Neural progenitor cell (in vitro differentiated cells): ENCODE measurements at places on chromosomes 6 and 20.
A peak's percentile ranks its signal among the peaks of the same experiment; 100 is the strongest.

GRCh38 chr6:36349240-36349639 is 12.6 kb upstream of the BNIP5 start:
- DNase-seq: no peak

GRCh38 chr6:77511860-77512259 is 48.6 kb upstream of the HTR1B start:
- DNase-seq: no peak

DNA sequence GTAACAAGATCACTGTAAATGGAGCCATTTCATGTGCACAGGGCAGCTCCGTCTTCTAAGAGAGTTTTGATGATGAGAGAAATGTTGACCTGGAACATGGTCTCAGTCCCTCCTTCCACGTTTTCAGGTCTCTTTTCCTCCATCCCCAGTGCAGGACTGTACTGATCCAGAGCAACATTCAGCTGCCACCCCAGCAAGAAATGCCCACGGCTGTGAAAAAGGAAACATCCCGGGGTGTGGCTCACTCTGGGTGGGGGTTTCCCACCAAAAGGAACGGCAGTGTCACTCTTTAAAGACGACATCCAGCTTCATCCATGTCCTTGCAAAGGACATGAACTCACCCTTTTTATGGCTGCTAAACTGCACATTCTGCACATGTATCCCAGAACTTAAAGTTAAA is 92.6 kb downstream of the ERMARD start:
- no peak for DNase-seq

DNA sequence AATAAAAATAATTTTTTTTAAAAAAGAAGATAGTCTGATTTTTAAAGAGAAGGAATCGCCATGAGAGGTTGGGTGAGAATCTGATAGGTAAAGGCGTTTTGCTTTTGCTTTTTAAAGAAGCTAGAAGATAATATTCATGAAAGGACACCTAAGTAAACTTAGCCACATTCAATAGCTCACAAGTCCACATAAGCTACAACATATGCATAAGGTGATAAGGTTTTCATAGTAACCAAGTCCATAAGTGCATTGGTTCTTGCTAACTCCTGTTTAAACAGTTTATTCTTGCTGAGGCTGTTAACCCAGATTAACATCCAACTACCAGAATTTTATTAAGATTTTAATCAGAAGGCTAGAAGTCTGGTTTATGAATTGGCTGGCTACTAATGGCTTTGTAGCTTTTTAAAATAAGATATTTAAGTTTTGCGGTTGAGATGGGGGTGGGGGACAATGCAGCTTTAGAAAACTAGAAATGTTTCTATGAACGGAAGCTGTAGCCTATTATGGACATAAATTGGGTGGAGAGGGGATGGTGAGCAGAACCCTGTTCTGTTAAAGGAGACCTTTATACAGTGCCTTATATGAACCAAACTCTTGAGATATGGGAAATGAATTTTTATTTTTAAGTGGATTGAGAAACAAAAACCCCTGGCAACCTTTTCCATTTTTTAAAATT is 235.1 kb downstream of the ZFAND3 start:
- DNase-seq: no peak

- DNase-seq: no peak
These were observed 7.7 kb upstream of the JAG1 start for GRCh38 chr20:10681494-10681893.

DNA sequence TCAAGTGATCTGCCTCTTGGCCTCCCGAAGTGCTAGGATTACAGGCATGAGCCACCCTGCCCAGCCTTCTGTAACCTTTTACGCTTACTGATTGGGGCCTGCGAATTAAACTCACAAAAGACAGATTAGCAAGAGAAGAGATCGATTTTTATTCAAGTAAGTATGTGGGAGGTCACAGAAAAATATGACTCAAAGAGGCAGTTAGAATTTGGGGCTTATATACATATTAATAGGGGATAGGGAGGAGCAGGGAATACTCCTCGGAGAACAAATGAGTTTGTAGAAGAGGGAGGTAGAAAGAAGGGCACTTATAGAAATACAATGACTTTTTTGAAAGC is 78.9 kb downstream of the CD24 start:
- no peak for DNase-seq

GRCh38 chr6:158047127-158047518 is 65.5 kb downstream of the SYNJ2 start:
- no peak for DNase-seq

GRCh38 chr20:50585678-50586077 is 75.5 kb downstream of the PTPN1 start:
- no peak for DNase-seq

DNA sequence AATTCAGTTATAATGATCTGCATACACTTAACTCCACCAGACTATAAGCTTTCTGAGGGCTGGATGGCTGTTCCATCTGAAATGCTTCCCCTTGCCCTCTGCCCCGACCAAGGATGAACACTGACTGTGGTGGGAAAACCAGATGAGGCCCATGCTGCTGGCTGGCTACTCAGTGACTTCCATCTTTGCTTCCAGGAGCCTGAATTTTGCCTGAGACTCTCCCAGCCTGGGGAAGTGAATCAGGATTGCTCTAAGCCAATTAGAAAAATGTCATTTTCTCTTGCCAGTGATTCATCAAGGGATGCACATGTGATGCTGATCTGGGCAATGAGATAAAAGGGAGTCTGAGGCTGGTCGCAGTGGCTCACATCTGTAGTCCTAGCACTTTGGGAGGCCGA is 1.7 kb upstream of the TOMM34 start:
- no peak for DNase-seq

DNA sequence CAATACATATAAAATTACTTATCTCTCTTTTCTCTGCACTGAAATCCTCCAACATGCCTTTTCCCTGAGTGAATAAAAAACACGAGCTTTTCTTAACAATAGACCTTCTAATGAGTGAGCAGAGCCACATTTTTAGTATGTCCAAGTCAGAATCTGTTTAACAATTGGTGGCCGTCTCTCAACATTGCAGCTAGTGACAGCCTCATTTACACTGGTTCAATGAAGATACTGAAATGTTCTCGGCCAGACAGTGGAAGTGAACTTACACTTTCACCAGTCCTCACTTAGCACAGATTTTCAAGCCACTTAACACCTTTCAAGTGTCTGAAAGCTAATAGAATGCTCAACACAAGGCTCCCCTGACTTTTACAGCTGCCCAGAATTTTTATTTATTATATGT is 767.1 kb downstream of the KIF16B start:
- no peak for DNase-seq

GRCh38 chr6:127762284-127762683 is 138.6 kb downstream of the THEMIS start:
- DNase-seq: no peak

DNA sequence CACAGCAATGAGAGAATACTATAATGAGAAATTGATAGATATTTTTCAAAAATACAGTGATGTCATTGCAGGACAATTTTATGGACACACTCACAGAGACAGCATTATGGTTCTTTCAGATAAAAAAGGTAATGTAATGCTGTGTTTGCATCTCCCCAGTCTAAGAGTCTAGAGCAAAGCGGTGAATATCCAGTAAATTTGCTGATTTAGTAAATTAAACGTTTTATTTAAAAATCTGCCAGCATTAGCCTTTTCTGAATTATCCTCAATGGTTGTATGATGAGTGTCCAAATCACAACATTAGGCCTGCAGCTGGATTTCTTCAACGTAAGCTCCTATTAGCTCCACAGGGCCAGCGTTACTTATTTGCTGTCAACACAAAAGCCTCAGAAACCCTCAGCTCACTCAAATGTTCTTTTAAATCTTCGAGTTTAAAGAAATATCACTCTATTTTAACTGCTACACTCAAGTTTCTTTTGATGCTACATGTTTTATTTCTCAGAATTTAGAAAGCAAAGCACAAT is 16.0 kb downstream of the SMPDL3A start:
- no peak for DNase-seq

DNA sequence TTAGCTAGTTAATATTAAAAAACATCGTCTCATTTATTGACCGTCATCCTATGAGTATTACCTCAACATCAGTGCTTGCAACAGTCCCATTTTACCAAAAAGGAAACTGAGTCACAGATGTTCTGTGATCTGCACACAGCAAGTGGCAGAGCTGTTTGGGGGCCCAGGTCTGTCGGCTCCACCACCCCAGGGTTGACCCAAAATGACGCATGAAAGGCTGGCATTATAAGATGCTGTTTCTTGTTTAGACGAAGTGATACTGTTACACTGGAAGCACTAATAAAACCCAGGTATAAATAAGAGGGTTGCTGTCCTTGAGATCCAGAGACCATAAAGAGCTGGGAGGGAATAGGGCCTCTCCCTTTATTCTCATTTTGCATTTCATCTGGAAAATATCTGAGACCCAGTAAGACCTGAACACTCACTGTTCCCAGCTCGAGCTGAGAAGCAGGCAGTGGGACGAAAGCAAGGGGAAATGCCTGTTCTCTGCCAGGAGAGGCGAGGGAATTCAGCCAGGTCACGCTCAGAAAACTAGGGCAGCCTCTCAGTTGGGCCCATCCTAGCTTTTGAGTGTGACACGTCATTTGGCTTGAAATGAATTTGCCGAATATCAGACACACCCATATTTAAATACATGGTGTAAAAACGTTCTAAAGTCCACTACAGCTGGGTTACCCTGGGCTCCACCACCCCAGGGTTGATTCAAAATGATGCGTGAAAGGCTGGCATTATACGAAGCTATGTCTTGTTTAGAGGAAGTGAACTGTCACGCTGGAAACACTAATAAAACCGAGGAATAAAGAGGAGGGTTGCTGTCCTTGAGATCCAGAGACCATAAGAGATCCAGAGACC is 1.4 kb upstream of the MICAL1 start:
- DNase-seq: no peak

DNA sequence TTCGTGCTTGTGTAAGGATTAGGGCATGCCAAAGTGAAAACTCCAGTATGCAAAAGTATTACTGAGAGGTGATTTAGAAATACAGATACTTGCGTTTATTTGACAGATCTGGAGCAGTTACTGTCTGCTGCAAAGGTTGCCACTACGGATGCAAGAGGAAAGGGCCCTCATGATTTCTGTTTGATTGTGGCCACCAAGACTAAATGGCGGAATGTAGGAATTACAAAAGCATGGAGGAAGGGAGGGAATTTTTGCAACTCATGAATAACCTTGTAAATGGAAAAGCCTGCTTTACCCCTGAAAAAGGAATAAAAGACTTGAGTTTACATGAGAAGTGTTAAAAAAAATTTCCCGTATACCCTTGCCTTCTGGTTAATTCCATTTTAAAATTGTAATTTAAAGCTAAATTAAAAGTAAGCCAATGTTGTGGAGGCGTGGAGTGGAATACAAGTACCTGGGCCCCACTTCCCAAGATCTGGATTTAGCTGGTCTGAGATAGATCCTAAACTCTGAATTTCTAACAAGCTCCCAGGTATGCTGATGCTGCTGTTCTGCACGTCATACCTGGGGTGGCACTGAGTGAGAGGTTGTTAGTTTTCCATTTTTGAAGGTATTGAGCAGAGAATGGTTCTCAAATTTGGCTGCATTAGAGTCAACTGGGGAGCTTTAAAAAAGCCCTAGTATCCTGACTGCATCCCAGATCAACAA is 56.6 kb upstream of the NKX2-2 start:
- DNase-seq: no peak

DNA sequence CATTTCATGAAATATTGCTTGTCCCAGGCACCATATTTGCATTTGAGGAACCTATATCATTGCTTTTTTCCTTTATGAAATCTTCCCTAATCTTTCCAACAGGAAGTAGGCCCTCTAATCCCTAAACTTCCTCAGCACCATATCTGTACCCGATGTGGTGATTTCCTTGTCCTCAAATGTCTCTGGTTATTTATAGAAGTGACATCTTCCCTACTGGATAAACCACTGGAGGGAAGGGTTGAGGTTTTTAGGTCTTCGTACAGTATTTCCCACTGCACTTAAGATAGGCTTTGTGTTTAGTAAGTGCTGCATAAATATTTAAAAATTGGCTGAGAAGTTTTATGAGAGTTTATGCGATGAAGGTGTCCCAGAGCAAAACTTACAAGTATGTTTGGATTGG is 54.9 kb upstream of the TMEM170B start:
- DNase-seq: no peak

DNA sequence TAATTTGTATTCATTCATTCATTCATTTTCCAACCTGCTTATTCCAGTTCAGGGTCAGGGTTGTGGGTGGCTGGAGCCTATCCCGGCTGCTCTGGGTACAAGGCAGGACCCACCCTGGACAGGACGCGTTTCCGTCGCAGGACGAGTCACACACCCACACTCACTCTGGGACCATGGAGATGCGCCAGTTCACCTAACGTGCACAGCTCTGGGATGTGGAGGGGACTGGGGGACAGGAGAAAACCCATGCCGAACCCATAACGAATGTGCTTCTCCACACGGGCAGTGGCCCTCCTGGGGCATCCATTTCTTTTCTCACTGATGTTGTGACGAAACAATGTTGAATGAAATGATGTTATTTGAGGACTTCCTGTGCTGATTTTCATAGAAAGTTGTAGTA is 26.5 kb downstream of the ERMARD start:
- DNase-seq: no peak

- DNase-seq: peak; percentile 51
These were observed 210.6 kb upstream of the SOX4 start for GRCh38 chr6:21382821-21383449.

DNA sequence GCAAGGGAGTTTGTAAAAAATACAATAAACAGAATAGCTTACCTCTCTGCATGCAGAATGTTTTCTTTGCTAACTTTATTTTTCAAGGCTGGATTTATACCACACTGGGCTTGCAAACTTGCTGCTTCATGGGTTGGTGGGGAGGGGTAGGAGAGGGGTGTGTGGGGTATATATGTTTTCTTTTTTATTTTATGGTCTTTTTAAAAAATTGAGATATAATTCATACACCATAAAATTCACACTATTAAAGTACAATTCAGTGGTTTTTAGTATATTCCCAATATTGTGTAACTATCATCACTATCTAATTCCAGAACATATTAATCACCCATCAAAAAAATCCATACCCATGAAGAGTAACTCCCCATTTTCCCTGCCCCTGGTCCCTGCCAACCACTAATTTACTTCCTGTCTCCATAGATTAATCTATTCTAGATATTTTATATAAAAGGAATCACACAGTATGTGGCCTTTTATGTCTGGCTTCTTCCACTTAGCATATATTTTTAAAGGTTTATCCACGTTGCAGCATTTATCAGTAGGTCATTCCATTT is 14.3 kb upstream of the TRPC4AP start:
- no peak for DNase-seq

- no peak for DNase-seq
These were observed 32.7 kb upstream of the FAM83B start for GRCh38 chr6:54813892-54814291.

DNA sequence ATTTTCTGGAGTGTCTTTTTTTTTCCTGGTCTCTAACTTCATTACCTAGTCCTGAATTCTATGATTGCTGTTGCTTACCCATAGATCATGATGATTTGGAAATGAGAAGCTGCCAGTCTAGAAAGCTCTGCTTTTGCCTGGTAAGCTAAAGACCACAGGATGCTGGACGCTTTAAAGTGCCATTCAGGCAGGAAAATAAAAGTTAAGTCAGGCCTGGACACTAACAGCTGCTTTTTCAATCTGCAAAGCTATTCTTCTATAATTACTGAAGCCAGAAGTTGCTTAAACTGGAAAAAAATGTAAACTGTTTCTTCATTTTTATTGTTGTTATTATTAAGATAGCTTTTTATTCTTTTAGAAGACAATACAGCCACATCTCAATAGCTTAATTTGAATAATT is 129.8 kb upstream of the SPACA1 start:
- no peak for DNase-seq

GRCh38 chr6:38137608-38138265 is 318.2 kb downstream of the ZFAND3 start:
- peak; percentile 77 for DNase-seq

GRCh38 chr6:142384519-142385254 is 82.9 kb downstream of the ADGRG6 start:
- DNase-seq: no peak
